ENCODE measurements at places on chromosomes 3 and 15.

GRCh38 chr3:150931745-150932144 lies 26.5 kb upstream of the MINDY4B start:
- no peak for DNase-seq

DNA sequence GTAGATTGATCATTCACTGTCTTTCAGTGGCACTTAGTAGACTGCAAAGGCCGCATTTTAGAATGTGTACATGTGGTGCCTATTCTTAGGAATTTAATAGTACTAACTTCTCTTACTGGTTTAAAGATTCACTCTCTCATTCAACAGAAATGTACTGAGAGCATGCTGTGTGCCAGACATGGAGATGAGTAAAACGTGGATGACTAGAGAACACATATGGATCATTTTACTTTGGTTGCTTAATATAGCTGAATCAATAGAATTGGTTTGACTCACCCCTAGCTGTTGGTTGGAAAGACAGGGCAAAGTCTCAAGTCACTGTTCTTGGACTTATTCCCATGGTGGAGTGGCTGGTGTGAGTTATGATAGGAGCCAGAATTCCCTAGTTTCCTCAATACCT lies 109.1 kb upstream of the TNFAIP8L3 start:
- no peak for DNase-seq

- DNase-seq = no peak
These were observed 1309.1 kb upstream of the CADM2 start for GRCh38 chr3:83649692-83650091.

DNA sequence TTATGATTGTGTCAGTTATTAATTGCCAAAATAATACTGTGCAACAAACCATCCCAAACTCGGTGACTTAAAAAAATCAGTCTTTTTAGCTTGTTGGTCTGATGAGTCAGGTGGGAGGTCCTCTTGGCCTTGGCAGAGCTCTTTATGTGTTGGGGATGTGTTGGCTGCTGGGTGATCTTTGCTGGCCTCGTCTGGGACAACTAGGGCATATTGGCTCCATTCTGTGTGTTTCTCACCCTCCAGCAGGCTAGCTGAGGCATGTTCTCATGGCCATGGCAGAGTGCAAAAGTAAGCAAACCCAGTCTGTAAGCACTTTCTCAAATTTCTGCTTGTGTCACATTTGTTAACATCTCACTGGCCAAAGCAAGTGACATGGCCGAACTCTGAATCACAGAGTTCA lies 251.6 kb downstream of the RPLP1 start:
- DNase-seq = no peak

GRCh38 chr3:172905451-172905850 lies 154.9 kb downstream of the ECT2 start:
- no peak for DNase-seq

GRCh38 chr3:25064681-25065080 lies 363.4 kb upstream of the RARB start:
- DNase-seq = no peak

DNA sequence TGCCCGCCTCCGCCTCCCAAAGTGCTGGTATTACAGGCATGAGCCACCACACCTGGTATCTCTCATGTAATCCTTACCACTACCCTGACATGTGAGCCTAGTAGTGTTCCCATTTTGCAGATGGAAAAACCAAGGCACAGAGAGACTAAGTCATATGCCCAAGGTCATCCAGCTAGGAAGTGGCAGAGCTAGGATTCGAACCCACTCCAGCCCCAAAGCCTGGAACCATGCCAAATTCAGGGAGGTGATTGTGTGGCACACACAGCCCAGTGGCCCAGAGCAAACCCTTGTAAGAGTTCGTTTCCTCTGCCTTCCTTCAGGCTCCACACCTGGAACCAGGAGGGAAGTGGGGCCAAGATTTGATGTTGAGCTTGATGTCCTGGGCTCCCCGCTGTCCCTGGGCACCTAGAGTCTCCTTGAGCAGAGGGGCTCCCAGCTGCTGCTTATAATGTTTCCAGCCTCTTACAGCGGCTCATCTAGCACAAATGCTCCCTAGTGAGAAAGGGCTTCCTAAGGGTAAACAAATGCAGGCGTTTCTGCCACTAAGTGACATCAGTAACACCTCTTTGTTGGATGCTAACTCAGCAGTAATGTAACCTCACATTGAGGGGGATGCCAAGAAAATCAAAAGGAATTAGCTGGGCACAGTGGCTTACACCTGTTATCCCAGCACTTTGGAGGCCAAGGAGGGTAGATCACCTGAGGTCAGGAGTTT lies 3.6 kb downstream of the HAPLN3 start:
- no peak for DNase-seq

DNA sequence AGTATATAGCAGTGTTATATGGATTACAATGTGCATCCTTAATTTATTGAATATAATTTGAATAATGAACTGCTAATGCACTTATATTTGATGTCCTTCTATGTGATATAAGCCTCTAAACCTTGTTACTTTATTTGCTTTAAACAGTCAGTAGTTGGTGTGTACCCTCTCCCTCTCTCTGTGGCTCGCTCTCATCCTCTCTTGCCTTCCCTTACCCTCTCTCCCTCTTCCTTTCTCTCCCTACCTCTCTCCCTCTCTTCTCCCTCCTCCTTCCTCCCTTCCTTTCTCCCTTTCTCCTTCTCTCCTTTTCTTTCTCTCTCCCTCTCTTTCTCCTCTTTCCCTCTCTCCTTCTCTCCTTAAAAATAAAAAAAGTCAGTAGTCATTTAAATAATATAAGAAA lies 28.9 kb downstream of the MGA start:
- DNase-seq = no peak

GRCh38 chr3:88013592-88013991 lies 45.2 kb downstream of the CGGBP1 start:
- no peak for DNase-seq

DNA sequence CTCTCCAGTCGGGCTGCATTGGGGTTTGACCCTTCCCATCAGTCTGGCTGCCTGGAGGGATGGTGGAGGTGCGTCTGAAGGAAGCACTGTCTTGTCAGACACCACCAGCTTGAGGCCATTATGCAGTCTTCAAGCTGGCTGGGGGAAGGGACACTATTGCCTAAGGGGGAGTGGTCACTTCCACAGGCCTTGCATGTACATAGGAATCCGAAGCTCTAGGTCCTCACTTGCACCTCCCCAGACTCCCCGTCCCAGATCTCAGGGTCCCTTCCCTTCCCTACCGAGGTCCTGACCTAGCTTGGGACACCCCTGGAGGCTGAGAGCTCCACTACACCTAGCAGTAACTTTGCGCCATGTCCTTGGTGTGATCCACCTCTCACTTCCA lies 48.6 kb upstream of the KLF13 start:
- DNase-seq = no peak

GRCh38 chr3:44468572-44469520 lies 8.6 kb downstream of the ZNF445 start:
- DNase-seq = peak; percentile 45

GRCh38 chr15:100201376-100202280 lies 140.1 kb downstream of the ADAMTS17 start:
- DNase-seq = peak; percentile 5

- DNase-seq = no peak
These were observed 797 bp downstream of the PAQR9 start for GRCh38 chr3:142962520-142963233.

- DNase-seq = no peak
These were observed 100.7 kb downstream of the RBMS3 start for GRCh38 chr3:29381595-29381994.

- DNase-seq = no peak
These were observed 66.7 kb downstream of the C3orf80 start for GRCh38 chr3:160291909-160292299.

- DNase-seq = no peak
These were observed 100.7 kb upstream of the PTPRG start for GRCh38 chr3:61460636-61461035.

DNA sequence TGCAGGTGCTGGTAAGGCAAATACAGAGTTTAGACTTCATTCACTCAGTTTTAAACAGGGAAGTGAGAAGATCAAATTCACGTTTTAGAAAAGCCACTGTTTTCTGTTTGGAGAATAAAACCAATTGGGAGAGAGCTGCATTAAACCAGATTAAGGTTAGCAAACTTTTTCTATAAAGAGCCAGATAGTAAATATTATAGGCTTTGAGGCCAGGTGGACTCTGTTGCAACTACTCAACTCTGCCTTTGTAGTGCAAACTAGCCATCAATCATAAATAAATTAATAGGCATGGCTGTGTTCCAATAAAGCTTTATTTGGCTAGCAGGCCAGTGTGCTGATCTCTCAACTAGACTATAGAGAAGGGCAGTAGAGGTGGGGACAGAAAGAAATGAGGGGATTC lies 33.5 kb downstream of the SUCLG2 start:
- DNase-seq = no peak

- peak; percentile 99 for DNase-seq
These were observed at the start of the genes RHOA and TCTA for GRCh38 chr3:49411968-49412631. RHOA (minus strand) TSS chr3:49411976; CDS start chr3:49375589, 36,387 bp downstream. TCTA (plus strand) TSS chr3:49412423; CDS start chr3:49412427, 4 bp downstream.

DNA sequence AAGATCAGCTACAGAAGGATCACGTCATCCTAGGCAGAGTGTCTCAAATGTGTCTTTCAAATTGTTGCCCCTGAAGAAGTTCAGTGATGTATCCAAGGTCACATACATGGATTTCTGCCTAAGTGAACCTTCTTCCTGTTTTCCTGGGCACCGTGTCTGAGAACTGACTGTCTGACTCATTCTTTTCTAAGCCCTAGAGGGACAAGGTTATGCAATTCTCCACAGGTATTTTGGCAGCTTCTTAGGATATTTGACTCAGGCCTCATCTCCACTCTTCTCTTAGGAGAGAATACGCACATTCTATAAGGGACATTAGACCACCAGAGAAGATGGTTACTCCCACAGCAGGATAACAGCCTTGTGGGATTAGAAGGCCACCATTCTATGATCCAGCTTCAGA lies 391.9 kb upstream of the THBS1 start:
- DNase-seq = no peak

- DNase-seq = no peak
These were observed 99.1 kb downstream of the DNASE1L3 start for GRCh38 chr3:58111513-58112184.

GRCh38 chr3:123371859-123372685 lies 76.8 kb downstream of the ADCY5 start:
- no peak for DNase-seq

DNA sequence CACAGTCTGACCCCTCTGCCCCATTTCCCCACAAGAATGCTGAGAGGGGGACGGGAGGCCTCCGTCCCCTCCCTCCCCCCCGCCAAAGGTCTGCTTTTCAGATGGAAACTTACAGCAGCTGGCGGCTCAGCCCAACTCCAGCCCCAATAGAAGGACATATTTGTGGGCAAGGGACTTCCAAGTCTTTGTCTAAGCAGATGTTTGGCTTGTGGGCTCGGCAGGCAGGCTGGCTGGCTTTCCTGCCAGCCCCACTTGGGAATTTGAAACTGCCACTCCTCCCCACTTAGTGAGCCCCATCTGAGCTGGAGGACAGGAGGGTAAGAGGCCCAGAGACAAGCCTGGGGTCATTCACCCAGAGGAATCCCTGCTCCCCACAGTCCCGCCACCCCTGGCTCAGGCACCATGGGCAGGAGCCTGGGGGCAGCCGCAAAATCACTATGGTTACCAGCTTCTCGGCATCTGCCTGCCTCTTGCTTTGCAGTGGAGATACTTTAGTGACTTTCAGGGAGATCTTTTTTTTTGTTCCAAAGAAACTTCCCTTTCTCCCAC lies 53.6 kb downstream of the LMCD1 start:
- no peak for DNase-seq

- no peak for DNase-seq
These were observed 43.4 kb downstream of the RPLP1 start for GRCh38 chr15:69496001-69496400.

DNA sequence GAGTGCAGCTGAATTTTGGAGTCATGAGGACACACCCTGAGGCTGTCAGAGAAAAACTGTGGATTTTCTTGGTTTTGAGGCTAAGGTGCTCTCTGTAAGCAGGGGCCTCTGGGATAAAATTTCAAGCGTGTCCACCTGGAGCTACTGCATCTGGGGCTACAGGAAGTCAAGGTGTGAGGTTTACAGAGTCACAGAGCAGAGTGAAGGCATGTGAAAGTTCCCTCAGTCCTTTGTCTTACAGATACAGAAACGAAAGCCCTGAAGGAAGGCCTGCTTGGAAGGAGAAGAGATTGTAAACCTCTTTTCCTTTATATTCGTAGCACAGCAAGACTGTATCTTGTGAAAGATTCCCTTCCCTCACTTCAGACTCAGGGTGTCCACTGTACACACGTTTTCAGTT lies 138.6 kb downstream of the OPA1 start:
- no peak for DNase-seq

DNA sequence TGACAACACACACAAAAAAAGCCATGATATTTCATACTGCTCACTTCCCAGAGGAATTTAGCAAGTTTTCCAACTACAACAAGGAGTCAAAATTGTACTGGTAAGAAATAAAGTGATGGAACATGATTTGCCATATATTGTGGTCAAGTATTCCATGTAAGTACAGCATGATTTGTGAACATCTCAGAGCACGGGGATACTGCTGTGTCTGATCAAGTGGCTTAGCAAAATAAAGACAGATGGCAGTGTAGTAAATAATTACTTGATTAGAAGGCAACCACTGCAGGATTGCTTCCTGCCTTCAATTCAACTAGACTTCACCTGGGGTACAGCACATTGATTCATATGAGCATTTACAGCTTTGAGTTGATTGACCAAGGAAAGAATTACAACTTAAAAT lies 51.6 kb upstream of the DUT start:
- DNase-seq = no peak

- DNase-seq = no peak
These were observed 146.5 kb downstream of the EBLN2 start for GRCh38 chr3:73207946-73208440.

GRCh38 chr3:31371484-31372177 lies 161.1 kb upstream of the STT3B start:
- no peak for DNase-seq

GRCh38 chr15:101615986-101616848 lies 36.0 kb downstream of the TM2D3 start:
- DNase-seq = no peak

GRCh38 chr15:69920221-69920620 lies 177.5 kb downstream of the TLE3 start:
- no peak for DNase-seq

DNA sequence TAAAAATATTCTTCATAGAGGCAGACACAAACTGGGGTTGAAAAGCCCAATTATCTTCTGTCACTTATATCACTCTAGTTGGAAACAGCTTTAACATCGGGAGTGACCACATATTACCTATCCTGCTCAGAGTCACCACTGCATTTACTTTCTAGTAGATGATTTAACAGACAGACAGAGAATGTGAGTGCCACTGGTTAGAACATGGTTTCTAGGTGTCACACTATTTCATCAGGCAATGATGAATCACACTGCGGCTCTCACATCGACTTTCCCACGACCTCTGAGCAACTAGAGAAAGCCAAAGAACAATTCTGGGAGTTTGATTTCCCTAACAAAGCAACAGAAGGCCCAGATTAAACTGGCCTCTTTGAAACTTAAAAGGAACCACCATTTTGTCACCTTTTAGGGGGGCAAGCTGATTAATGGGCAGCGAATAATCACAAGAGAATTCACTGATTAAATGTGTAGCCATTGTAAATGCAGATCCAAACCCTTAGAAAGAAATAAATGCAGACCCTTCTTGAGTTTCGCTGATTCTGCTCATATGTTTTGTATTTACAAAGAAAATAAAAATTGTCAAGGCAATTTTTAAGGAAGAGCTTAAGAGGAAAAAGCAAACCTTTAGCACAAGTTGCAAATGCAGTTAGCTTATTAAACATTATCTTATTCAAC lies 112.6 kb upstream of the KBTBD8 start:
- no peak for DNase-seq

- DNase-seq = no peak
These were observed 1432.1 kb upstream of the GBE1 start for GRCh38 chr3:83193526-83193925.

All from stimulated activated CD4-positive, alpha-beta T cell treated with anti-CD3 and anti-CD28 coated beads, Interleukin-2, amount 100 ng/mL, for 24 hours (primary cell).